Activated T-helper 17 cell treated with anti-CD3 and anti-CD28 coated beads, Interleukin-2, amount 50 U/mL, for 72 hours (primary cell): ENCODE measurements at places on chromosomes 5 and 9. TPM values are rescaled to one million over a fixed set of nuclear protein-coding genes. Genes with fewer than 3 reads are reported as not detected.

DNA sequence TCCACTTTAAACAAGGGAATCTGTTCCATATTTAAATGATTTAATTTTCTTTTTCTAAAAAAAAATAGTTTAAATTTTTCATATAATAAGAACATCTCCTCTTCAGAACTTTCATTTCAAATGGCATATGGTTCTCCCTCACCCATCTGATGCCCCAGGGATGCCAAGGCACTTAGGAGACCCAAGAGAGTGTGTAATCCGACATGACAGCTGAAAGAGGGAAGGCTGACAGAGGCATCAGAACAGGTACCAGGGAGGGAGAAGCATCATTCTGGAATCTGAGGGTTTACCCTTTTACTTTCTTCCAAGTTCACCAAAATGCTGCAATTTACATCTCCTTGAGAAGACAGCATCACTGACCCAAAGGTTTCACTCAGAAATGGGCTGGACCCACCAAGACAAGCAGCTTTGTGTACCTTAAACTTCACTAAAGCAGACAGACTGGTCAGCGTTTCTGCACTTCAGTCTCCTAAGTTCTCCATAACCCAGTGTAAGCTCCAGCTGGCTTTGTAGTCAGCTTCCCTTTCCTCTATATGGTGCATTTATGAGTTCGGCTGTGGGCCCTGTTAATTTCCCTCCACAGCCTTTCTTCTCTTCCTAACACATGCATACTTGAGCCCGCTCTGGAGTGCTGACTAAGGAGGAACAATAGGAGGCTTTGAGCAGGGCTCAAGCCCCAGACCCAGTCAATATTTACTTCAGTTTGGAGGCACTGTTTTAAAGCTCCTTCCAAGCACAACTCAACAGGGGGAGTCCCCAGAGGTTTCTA, 17.7 kb downstream of the EFNA5 start:
- ATAC-seq, result no peak
- H3K4me3 ChIP-seq, result no peak overlapping the region

DNA sequence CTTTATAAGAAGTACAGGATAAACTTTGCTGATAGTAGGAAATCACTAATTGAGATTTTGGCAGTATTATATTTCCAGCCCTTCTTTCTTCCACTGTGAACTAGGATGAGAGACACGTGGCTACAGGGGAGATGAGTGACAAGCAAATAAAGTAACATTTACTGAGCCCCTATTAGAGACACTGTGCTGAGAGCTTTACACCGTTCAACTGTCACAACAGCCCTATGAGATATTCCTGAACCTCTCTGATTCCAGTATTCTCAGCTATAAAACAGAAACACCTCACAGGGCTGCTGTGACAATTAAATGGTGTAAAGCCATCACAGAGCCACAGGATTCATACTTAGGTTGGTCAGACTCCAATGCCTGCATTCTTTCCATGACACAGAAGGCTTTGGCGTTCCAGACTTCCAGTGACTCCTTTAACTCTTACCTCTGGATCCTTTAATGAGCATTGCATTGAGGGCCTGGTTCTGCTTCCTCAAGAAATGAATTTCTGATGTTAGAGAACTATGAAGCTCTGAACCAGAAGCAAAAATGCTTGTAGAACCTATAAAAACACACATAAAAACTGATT, 169.0 kb downstream of the CDK5RAP2 start:
- peaks cover 87% of the 10 kb centered on the region for H3K36me3 ChIP-seq
- H3K4me3 ChIP-seq, result no peak overlapping the region
- peak overlapping the region; percentile 3 for H3K27ac ChIP-seq
- H3K4me1 ChIP-seq, result peaks cover 3% of the 10 kb centered on the region

CRB2 gene
- total RNA-seq, result 0.06 TPM

GRCh38 chr5:115028557-115028956, 141.2 kb downstream of the TRIM36 start:
- no peaks in the 10 kb centered on the region for H3K4me1 ChIP-seq
- peaks cover 19% of the 10 kb centered on the region for H3K27me3 ChIP-seq
- H3K4me3 ChIP-seq, result no peak overlapping the region
- ATAC-seq, result no peak

DMRT3 gene
- not detected for total RNA-seq

OR1Q1 gene
- total RNA-seq, result not detected

DNA sequence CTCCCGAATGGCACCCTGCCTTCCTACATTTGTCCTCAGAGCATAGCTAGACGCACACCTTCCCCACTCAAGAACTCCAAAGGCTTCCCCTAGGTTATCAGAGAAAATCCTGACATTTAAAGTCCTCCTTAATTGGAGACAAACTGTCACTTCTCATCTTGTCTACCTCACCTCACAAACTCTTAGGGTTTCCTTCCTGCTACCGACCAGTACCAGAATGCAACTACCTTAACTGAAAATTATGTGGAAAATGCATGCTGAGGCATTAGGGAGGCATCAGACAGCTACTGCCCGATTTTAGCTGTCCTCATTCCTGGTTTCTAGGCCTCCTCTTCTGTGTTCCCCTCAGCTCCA, 17.9 kb upstream of the TNIP1 start:
- H3K27ac ChIP-seq, result peak overlapping the region; percentile 39
- H3K4me3 ChIP-seq, result peak overlapping the region; percentile 30
- H3K4me1 ChIP-seq, result peaks cover 54% of the 10 kb centered on the region
- peaks cover 88% of the 10 kb centered on the region for H3K36me3 ChIP-seq
- no peak for ATAC-seq
- H3K27me3 ChIP-seq, result no peaks in the 10 kb centered on the region

GRCh38 chr9:128243215-128244018, 32.4 kb downstream of the GOLGA2 start:
- no peaks in the 10 kb centered on the region for H3K36me3 ChIP-seq
- no peak overlapping the region for H3K4me3 ChIP-seq
- H3K27me3 ChIP-seq, result peaks cover 16% of the 10 kb centered on the region
- no peak overlapping the region for H3K27ac ChIP-seq

MARCOL gene
- not detected for total RNA-seq

DNA sequence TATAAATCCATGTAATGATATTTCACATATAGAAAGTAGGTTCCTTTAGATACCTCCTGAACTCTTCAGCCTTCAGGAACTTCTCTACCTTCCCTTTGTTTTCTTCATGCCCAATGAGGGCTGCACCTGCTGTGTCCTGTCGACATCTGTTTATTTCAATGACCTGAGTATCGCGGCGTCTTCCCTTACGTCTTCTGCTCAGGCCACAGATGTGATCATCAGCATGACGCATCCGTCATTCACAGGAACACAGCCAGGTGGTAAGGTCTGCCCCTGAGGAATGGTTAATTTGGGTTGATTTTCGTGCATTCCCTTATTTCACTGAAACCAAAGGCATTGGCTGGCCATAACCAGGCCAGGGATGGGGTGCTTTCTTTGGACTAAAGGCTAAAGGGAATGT, 217.1 kb downstream of the MED10 start:
- no peak overlapping the region for H3K27ac ChIP-seq
- H3K4me3 ChIP-seq, result no peak overlapping the region
- H3K4me1 ChIP-seq, result no peaks in the 10 kb centered on the region
- ATAC-seq, result no peak

FABP6 gene
- 0.87 TPM for total RNA-seq

GRCh38 chr9:130997925-130998596, 10.9 kb upstream of the LAMC3 start:
- H3K36me3 ChIP-seq, result no peaks in the 10 kb centered on the region
- H3K4me3 ChIP-seq, result no peak overlapping the region
- peaks cover 4% of the 10 kb centered on the region for H3K4me1 ChIP-seq
- no peak overlapping the region for H3K27ac ChIP-seq
- peak; percentile 52 for ATAC-seq

TNC gene
- total RNA-seq, result not detected

DNA sequence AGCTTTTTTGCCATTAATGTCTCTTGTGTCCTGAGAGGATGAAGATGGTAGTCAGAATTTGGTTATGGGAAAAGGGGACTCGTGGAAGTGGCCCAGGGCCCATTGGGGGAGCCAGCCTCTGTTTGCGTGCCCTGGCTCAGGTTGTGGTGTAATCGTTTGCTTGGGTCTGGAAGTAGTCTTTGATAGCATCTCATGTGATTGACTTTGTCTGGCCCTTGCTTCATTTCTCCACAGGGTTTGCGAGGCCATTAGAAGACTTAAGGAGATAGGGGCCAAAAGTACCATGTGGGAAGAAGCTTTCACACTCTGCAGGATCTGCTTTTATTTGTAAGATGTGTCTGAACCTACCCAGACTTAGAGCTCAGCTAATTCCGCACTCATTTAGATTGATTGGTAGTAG, 114.5 kb downstream of the FGF1 start:
- H3K27ac ChIP-seq, result no peak overlapping the region
- H3K4me3 ChIP-seq, result no peak overlapping the region
- H3K4me1 ChIP-seq, result peaks cover 1% of the 10 kb centered on the region

- no peak overlapping the region for H3K27ac ChIP-seq
- H3K4me1 ChIP-seq, result no peaks in the 10 kb centered on the region
- ATAC-seq, result no peak
- H3K27me3 ChIP-seq, result no peaks in the 10 kb centered on the region
These were observed 205.0 kb upstream of the IER5L start for GRCh38 chr9:129383019-129383560.

SPATA31E1 gene
- total RNA-seq, result not detected

DNA sequence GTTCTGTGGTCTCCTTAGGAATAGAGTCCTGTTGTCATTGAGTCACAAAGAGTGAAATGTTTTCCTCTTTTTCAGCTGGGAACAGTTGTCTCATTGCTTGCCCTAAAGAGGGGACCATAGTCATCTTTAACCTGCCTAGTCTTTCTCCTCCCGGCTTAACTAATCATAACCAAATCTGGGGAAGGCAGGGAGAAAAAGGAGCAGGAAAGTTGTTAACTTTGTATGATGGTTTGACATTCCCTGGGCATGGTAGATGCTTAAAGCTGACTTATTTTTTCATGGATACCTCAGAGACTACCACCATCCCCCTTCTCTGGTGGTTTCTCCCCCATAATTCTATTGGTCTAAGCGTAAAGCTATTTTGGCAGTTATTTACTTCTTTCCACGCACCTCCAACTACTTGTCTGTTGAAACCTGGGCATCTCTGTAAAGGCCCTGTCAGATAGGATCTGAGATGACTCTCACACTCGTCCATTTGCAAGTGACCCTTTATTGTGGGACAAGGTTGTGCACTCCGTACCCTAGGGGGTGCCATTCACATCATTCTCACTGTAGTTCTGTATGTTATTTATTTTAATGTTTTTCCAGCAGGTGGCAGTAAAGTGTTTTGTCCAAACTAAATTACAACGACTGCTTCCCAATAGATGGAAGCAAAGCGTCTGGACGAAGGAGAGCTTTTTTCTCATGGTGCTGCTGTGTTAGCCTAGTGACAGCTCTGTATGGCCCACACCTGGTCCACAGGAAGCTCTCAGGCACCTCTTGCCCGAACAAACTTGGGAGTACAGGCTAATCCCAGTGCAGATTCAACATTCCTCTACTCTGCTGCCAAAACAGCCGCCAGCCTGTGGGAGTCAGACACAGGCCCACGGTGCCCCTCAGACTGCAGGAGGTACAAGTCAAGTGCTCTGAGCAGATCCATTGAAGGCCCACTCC, 3.0 kb upstream of the FAM13B start:
- no peak overlapping the region for H3K27ac ChIP-seq
- H3K4me1 ChIP-seq, result peaks cover 21% of the 10 kb centered on the region
- H3K27me3 ChIP-seq, result no peaks in the 10 kb centered on the region
- peaks cover 18% of the 10 kb centered on the region for H3K36me3 ChIP-seq

DNA sequence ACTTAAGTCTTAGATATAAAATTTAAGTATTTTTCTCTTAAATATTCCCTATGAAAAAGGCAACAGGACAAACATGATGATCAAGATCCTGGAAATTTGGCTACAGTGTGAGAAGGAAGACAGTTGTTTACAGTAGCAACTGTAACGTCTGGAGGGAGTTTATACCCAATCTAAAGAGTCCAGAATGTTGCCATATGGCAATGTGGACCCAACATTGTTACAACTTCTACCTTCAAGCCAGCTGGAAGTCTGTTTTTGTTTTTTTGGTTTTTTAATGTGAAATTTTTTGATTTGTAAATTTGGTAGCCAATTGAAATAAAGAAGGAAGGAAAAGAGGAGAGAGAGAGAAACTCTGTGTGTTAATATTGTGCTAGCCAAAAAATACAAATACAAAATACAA, 233.4 kb downstream of the CHSY3 start:
- no peak overlapping the region for H3K4me3 ChIP-seq
- H3K36me3 ChIP-seq, result no peaks in the 10 kb centered on the region
- no peak for ATAC-seq
- H3K27ac ChIP-seq, result no peak overlapping the region

ERCC6L2 gene
- 35.7 TPM for total RNA-seq

DNA sequence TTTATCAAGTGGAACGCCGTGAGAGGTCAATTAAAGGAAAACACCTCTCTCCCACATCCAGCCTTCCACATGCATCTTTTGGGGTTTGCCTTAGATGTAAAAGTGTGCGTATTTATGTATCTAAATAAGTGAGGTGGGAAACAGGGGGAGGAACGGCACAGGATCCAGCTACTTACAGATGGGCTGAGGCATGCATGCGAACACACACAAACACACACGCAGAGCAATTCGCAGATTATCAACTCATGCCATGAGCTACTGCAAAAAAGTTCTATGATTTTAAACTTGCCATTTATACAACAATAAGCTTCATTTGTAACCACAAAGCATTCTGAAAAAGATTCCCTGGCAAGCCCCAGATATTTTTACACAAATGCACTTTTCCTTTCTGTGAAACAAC, 242.1 kb downstream of the BNC2 start:
- no peak for ATAC-seq
- no peaks in the 10 kb centered on the region for H3K27me3 ChIP-seq
- no peaks in the 10 kb centered on the region for H3K36me3 ChIP-seq
- H3K4me3 ChIP-seq, result no peak overlapping the region
- no peaks in the 10 kb centered on the region for H3K4me1 ChIP-seq
- no peak overlapping the region for H3K27ac ChIP-seq

DNA sequence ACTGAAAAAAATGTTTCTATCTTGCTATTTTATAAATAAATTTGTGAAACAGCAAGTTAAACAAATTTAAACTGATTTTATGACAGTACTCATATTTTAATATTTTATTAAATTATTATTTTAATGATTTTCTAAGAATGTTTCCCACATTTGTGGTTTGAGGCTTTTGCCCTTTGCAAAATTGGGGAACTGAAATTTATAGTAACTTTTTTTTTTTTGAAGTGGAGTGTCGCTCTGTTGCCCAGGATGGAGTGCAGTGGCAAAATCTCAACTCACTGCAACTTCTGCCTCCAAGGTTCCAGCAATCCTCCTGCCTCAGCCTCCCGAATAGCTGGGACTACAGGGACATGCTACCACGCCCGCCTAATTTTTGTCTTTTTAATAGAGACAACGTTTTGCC, 7.2 kb upstream of the ADGRV1 start:
- H3K27ac ChIP-seq, result no peak overlapping the region
- H3K4me3 ChIP-seq, result no peak overlapping the region
- no peaks in the 10 kb centered on the region for H3K4me1 ChIP-seq
- peaks cover 29% of the 10 kb centered on the region for H3K27me3 ChIP-seq
- ATAC-seq, result no peak

N4BP3 gene
- total RNA-seq, result 8.1 TPM
